Stimulated activated CD4-positive, alpha-beta T cell treated with anti-CD3 and anti-CD28 coated beads, Interleukin-1b, Interleukin-23, amount 100 ng/mL, for 1 hour (primary cell): ENCODE measurements at places on chromosomes 7 and 10.

DNA sequence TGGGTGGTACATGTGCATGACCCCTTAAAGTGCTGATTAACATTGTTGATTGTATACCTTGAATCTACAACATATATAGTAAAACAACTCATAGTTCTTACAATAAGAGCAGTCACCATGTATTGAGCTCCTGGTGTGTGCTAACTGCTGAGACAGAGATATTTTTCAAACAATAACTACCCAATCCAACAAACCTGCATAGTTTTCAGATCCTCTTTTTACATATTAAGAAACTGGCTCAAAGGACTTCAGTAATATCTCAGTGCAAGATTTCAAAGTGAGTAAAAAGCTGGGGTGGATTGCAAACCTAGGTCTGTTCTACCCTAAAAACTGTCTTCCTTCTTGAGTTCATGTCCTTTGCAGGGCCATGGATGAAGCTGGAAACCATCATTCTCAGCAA, 272.2 kb downstream of the SNX13 start:
- no peak for DNase-seq

- no peak for DNase-seq
Measured at GRCh38 chr10:11677480-11677879, 64.7 kb upstream of the ECHDC3 start.

- no peak for DNase-seq
Measured at GRCh38 chr7:79880312-79880711, 254.3 kb upstream of the GNAI1 start.

DNA sequence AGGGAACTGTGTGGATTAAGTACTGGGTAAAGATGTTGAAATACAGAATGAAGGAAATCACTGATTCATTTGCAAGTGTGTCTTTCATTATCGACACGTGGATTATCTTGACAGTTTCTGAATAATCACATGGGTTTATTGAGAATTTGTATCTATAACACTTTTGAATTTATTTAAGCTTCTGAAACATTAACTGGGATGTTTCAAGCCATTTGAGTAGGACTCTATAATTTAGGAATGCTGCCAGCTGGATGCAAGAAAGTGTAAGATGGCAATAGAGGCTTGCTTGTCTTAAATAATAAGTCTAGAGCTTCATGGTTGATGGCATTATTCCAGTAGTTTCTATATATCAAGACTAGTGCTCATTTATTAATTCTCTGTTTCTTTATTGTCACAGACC, 1100.7 kb upstream of the GHITM start:
- no peak for DNase-seq

DNA sequence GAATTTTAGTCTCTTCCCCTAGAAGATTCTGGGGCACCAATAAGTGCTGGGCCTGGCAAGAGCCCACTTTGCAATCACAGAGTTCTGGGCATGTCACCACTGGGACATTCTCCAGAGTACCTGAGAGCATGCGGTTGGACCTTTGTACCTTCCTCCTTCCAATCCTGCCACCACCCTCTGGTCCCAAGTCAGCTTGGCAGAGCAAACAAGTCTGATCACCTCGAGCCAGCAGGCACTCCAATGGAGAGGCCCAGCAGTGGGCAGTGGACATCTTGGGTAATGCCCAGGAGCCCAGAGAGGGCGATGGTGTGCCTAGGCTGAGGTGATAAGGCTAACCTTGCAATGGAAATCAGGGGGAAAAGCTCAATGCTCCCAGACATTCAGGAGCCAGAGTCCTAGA, 43.4 kb downstream of the SH3PXD2A start:
- DNase-seq = no peak

DNA sequence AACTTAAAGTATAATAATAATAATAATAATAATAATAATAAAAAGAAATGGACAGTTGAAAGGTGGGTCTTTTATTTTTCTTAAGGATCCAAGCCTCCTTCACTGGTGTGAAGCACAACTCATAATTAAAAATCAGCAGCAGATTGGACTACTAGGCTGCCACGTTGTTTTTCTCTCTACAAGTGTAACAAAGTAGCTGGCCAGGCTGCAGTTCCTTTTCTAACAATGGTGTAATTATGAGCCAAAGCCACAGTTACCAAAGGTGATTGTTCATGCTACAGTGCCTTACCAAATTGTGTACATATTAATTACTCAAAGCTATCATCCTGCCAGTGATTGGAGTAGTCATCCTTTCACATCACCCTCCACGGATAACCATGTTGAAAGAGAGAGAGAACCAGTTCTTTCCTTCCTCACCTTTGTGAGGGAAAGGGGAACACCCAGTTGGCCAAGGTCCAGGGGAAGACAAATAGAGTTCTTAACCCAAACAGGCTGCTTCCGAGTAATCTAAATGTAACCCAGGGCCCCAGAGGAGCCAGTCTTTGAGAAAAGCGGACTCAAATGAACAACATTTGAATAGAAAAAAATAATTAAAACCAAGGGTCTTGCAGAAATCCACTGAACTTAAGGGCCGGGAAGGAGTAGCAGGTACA, 86.3 kb upstream of the NPS start:
- no peak for DNase-seq

- DNase-seq = no peak
Measured at GRCh38 chr7:158191671-158192070, 396.0 kb downstream of the PTPRN2 start.

DNA sequence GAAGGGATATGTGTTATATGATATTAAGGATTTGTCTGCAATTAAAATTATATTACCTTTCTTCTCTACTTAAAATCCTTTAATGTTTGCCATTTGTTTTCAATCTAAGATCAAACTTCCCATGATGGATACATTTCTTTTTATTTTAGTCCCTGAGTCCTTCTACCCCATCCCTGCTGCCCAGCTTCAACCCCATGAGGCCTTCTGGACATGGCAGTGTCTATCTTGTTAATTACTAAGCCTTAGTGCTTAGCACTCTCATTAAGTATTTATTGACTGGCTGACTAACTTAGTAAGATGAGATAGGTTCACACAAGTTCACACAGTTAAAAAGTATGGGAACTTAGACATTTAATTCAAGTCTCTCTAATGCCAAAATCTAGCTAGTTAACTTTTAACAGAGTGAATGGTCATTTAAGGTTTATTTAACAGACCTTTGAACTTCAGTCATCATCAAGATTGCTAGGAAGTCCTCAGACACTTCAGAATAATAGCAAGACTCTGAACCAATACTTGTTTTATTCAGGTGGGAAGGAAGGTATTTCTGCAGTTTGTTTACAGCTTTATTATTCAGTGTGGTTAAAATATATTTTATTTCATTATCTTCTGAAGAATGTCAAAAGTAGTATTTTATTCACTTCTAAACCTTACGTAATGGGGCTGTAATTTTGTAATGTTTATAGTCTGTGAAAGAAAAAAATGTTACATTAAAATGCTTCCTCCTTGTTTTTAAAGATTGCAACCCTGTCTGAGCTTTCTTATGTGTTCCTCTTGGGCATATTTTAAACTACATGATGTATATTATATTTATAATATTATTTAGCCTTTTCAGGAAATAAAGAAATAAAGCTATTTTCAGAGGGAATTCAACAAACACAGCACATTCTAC, 848.9 kb downstream of the REEP3 start:
- DNase-seq = no peak

GRCh38 chr10:18658271-18659124, 733 bp upstream of the ARL5B start:
- no peak for DNase-seq

DNA sequence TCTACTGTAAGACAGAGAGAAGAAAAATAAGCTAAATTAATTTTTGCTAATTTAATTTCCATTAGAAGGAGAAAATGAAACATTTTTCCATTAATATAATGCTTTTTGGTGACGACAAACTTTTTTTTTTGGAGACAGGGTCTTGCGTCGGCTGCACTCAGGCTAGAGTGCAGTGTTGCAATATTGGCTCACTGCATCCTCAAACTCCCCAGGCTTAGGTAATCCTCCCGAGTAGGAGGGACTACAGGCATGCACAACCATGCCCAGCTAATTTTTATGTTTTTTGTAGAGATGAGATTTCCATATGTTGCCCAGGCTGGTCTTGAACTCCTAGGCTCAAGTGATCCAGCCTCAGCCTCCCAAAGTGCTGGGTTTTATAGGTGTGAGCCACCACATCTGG, 229.8 kb upstream of the LRRN3 start:
- no peak for DNase-seq

GRCh38 chr10:98269435-98269912, 1.5 kb upstream of the LOXL4 start:
- no peak for DNase-seq

- DNase-seq = no peak
Measured at GRCh38 chr10:77889277-77889903, 37.2 kb downstream of the DLG5 start.

GRCh38 chr7:124856299-124856888, 73.2 kb downstream of the POT1 start:
- DNase-seq = no peak

DNA sequence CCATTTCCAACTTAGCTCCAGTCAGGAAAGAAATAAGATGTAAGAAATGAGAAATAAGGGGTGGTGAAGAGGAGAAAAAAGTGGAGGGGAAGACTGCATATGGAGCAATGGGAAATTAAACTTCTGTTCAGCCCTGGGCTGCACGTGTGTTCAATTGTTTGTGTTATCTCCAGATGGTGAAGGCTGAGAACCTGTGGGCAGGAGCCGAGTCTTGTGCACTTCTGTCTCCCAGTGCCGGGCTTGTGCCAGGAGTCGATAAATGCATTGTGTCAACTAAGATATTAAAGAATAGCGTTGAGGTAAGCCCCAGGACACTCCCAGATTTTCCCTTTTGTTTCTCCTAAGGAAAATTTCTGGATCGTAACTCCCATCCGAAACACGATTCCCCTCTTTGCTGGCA, 98.2 kb downstream of the PRLHR start:
- DNase-seq = no peak

DNA sequence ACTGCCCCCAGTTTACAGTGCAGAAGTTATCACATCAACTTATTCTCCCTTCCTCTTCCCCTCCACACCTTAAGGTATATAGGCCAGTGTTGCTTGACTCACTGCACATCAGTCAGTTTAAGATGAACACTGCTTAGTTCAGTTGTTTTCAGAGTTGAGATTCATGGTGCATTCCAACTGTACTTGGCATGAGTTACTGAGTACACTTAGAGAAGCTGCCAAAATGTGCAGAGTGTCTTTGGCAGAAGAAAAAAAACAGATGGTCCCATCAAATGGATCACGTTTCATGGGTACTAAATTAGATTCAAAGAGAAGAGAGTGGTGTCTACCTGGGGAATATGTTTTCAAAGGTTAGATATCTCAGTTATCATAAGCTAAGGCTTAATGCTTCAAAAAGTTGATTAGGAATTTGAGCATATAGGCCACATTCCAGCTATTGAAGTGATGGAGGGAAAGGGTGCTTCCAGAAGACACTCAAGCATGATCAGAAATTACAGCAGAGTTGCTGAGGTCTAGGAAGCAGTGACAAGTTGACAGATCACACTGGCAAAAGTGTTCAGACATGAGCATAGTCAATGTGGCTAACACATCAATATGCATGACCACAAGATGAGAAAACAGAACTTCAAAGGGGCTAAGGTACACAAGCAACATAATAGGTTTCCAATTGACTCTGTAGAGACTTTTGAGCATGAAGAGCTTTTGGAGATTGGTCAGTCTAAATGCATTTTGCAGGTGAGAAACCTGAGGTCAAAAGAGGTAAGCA, 579.2 kb upstream of the CELF2 start:
- DNase-seq = no peak

GRCh38 chr10:49606981-49607535, 3.1 kb upstream of the SLC18A3 start:
- DNase-seq = peak; percentile 18

DNA sequence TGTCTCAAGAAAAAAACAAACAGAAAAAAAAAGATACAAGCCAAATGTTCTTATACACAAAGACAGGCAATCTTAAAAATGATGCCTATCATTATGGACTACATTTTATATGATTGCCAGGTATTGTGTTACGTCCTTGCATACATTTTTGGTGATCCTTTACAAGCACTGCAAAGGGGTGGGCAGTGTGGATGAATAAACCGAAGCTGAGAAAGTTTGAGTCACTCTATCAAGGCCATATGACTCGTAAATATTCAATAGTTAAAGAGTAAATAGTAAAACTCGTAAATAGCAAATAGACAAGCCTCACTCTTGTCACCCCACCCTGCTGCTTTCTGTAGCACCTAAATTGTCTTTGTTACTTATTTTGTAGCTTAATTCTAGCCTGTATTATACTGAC, 326.2 kb downstream of the FRMD4A start:
- no peak for DNase-seq

GRCh38 chr7:2431260-2431867, 28.0 kb downstream of the CHST12 start:
- peak; percentile 20 for DNase-seq

DNA sequence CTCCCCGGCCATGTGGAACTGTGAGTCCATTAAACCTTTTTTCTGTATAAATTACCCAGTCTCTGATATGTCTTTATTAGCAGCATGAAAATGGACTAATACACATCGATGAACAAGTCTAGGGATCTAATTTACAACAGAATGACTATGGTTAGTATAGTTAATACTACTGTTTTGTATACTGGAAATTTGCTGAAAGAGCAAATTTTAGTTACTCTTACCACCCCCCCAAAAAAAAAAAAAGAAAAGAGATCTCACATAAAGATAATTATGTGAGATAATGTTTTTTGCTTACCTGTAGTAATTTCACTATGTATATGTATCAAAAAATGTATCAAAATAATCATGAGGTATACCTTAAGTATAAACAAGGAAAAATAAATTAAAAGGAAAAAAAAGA, 199.5 kb upstream of the GRM3 start:
- no peak for DNase-seq

- no peak for DNase-seq
Measured at GRCh38 chr10:58264780-58265179, 2.9 kb downstream of the IPMK start.

DNA sequence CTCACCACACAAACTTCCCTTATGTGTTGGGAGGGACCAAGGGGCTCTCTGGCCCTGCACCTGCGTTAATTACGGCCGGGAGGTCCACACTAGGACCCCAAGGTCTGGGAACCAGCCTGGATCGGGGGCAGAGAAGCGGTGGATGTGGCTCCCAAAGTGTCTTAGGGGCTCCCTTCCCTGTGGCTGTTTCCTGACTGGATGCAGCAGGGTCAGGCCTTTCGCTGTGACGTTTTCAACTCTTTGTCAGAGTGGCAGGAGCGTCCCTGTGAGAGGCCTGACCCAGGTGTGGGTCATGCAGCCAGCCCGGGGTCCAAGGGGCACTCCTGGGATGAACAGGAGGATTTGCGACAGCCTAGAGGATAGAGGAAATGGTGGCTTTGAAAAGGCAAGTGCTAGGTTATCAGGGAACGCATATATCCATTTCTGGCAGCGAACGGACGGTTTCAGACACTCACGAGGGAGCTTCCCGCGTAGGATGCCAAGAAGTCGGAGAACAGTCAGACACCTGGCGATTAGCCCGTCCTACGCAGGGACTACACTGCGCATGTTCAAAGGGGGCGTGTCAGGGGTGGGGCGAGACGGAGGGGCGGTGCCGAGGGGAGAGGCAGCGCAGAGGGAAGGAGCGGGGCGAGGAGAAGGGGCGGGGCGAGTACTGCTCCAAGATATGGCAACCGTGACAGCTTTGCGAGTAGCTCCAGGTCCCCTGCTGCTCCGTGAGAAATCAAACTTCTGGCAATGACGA, 46.2 kb upstream of the ZNF716 start:
- DNase-seq = no peak

- DNase-seq = no peak
Measured at GRCh38 chr7:29130096-29130495, 16.2 kb downstream of the CPVL start.

GRCh38 chr10:124693396-124693795, 50.8 kb downstream of the FAM53B start:
- DNase-seq = no peak

- no peak for DNase-seq
Measured at GRCh38 chr10:609868-610545, 79.5 kb downstream of the DIP2C start.

- no peak for DNase-seq
Measured at GRCh38 chr7:48337012-48337621, 165.9 kb downstream of the ABCA13 start.
